ENCODE measurements at places on chromosomes 12 and 14.

GRCh38 chr14:22226381-22226780, 362.6 kb downstream of the DAD1 start:
- DNase-seq: no peak

GRCh38 chr12:52686756-52687487, 6.7 kb upstream of the KRT1 start:
- DNase-seq: no peak

GRCh38 chr12:2124466-2125023, 71.8 kb downstream of the CACNA1C start:
- no peak for DNase-seq

DNA sequence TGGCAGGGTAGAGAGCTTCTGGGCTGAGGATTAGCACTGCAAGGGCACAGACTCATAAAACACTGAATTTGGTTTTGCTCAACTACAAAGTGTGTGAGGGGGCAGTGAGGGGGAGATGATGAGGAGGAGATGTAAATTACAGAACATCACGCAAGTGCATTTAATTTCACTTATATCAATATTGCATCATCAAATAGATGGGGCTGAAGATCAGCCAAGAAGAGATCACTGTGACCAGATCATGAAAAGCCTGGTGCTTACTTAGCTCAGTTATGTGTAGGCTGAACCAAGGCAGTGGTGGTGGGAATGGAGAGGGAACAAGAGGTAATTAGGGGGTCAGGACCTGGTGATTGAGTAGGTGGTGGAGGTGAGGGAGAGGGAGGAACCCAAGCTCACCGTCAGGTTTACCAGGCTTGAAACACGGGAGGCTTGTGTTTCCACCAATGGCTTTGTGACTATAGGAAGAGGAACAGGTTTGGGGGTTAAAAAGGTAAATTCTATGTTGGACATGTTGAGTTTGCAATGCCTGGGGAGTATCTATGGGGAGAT, 11.3 kb downstream of the FOS start:
- no peak for DNase-seq

DNA sequence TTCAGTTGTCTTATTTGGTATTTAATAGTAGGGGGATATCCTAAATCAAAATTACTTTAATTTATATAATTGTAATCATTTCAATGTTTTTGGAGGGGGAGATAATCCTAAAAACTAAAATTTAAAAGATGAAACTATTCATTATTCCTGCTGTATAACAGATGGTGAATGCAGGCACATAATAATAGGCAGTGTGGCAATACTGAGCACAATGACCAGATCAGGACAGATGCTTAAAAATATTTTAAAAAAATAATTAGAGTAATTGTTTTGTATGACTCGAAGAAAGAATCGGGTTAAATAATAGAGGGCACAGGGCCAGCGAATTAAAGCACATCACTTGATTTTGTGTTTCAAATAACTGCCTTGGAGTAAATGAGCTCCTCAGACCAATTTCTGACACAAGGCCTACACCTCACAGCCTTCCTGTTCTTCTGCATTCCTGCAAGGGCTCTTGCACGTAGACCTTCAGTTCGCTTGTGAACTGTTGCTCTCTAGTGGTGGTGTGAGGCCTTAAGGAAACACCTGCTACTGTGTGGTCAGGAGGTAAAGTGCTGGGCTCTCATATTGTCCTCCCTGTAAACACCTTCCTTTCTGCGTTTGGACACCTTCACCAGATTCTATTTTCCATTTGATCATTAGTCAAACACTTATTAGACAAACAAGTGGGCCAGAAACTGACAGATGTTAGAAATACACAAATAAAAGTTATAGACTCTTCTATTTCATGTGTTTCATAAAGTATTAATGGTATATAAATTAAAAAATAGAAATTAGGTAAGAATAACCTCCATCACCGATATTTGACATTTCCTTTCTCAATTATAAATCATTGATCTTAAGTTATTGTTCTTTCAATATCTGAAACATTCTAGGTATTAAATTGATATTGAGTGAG, 29.3 kb upstream of the KLRF1 start:
- peak; percentile 91 for DNase-seq

GRCh38 chr14:97442363-97442762, 645.2 kb downstream of the VRK1 start:
- DNase-seq: peak; percentile 7

GRCh38 chr12:124786061-124786964, 77.4 kb downstream of the SCARB1 start:
- DNase-seq: no peak

- no peak for DNase-seq
Observed at GRCh38 chr12:5840944-5841343, 104.1 kb downstream of the ANO2 start.

- no peak for DNase-seq
Observed at GRCh38 chr12:109741286-109741969, 27.8 kb downstream of the FAM222A start.

DNA sequence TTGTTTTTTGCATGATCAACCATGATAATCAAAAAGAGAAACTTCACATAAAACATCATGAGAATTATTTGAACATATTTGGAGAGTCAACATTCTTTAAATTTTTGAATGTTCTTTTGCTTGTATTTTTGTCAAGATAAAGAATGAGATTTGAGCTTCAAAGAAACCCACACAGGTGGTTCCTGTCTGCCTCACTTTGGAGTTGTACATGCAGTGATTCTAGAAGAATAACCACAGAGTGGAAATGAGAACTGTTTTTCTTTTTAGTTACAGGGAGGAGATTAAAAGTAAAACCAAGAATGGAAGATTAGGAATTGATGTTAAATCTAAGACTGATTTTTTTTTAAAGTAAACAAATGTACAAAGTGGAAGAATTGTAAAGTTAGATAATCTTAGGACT, 2.3 kb upstream of the ZNF705A start:
- peak; percentile 65 for DNase-seq

DNA sequence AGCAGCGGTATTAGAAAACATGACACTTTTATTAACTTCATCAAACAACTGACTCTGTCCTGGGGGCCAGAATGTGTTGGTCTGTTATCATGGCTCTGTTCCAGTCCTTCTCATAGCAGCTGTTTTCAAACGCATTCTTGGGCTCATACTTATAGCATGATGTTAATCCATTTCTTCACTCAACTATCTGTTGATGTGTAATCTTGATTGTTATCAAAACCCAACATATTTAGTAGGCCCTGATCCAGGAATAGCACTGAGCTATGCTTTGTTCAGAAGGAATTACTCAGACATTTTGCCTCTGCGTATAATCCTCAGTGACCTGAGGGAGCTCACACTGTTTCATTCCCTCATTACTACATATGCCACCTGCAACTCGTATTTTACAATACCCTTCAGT, 315.9 kb downstream of the BMP4 start:
- DNase-seq: no peak

DNA sequence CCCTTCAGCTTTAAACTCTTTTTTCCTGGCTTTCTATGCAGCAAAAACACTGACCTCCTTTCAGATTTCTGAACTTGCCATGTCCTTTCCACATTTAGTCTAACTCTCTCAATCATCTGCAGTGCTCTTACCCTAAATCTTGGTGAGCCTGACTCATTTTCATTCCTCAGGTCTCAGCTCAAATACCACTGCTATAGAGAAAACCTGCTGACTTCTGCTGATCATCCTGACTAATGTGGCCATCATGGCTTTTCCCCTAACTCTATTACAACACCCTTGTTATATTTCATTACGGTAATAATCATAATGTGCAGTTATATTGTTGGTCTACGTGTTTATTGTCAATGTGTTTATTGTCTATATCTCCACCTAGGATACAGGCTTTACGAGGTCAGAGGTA, 207.3 kb upstream of the OR4E1 start:
- DNase-seq: no peak

DNA sequence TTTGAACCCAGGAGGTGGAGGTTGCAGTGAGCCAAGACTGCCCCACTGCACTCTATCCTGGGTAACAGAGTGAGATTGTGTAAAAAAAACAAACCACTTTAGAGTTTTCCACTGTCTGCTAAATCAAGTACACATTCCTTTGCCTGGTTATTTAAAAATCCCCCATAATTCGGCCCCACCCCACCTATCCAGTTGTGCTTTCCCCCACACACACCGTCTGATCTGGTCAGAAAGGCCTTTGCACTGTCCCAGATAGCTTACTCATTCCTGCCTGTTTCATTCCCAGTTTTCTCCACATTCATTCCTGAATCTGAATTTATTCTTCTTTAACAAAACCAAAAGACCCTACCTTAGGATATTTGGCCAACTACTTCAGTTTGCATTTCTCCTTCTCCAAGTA, 29.5 kb downstream of the NINJ2 start:
- no peak for DNase-seq

GRCh38 chr12:79964100-79964627, 29.3 kb upstream of the PPP1R12A start:
- no peak for DNase-seq

- no peak for DNase-seq
Observed at GRCh38 chr14:77302926-77303325, 17.8 kb downstream of the POMT2 start.

DNA sequence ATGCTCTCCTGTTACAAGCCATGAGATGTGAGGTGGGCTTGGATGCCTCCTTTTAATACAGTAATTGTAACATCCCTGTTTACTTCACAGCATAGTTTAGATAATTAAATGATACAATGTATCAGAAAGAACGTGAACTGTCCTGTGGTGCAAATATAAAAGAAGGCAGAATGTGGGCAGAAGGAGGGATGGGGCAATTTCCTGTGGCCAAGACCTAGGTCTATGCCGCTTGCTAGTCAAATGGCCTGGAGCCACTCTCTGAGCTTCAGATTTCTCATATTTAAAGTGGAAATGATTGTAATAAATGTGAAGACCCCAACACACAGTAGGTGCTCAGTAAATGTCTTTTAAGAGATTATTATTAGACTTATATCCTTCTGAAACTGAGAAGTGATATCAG, 24.0 kb upstream of the EVL start:
- no peak for DNase-seq

DNA sequence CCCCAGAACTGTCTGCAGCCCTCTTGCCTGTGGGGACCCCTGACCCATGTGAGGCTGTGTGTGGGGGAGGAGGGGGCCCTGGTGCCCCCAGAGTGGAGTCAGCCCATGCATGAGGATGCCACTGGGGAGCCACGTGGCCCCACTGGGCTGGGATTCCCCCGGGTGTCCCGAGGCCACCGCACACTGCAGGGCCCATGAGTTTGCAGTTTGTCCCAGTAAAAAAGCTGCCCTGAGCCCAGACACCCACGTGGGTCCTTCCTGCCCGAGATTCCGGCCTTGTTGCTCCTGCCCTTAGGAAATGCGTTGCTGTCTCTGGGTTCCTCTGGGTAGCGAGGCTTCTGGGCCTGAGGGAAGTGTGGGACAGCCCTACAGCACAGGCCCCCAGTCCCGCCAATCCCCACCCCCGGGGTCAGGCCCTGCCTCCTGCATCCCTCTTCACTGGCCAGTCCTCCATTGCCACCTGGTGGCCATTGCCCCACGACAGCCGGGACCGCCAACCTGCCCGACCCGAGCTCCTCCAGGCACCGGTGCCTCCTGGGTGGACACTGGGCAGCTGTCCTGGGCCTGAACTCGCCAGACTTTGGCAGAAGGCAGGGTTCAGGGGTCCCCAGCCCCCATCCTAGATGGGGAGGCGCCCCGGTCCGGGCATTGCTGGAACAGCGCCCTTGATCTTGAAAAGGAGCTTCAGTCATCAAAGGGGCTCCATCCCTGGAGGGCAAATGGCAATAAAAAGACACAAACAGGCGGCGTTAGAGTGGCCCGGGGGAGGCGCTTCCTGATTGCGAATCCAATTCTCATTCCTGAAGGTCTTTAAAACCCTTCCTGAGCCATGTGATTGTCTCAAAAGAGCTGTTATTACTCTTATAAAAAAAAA, 15.6 kb upstream of the C14orf180 start:
- DNase-seq: peak; percentile 11

DNA sequence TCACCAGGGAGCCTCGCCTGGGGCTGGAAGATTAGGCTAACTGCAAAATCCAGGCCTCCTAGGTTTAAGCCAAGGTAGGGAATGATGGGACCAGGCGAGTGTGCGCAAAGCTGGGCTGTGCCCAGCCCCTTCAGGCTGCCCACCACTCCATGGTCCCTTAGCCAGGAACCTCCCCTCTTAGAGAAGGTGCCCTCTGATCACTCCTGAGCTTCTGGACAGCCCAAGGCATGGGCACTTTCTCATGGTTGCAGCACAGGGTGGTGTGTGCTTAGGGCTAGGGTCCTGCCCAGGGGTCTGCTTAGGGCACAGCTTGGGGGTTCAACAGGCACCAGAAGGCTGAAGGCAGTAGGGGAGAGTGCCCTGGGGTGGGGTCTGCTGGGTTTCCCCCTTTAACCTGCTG, 69.0 kb downstream of the PRIMA1 start:
- no peak for DNase-seq

- DNase-seq: no peak
Observed at GRCh38 chr14:65179918-65180724, 77.8 kb upstream of the MAX start.

GRCh38 chr12:70661466-70662161, 24.4 kb upstream of the PTPRB start:
- DNase-seq: no peak

- no peak for DNase-seq
Observed at GRCh38 chr14:74577247-74577947, 34.6 kb downstream of the LTBP2 start.

DNA sequence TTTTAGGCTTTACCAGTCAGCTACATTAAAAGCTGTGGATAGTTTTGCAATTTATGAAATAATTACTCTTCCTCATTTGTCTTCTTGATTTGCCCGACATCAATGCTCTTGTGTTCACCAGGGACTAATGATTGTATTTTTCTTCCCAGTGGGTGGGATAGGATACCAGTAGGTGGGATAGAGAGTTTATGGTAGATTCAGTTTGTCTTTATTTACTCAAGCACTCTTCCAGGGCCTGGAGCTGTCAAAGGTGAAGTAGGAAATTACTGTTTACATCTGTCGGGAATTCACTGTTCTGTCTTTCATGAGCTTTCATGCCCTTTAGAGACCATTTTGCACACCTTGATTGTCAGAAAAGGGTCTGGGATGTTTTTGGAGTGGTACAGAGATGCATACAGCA, 36.6 kb downstream of the ETV6 start:
- no peak for DNase-seq

DNA sequence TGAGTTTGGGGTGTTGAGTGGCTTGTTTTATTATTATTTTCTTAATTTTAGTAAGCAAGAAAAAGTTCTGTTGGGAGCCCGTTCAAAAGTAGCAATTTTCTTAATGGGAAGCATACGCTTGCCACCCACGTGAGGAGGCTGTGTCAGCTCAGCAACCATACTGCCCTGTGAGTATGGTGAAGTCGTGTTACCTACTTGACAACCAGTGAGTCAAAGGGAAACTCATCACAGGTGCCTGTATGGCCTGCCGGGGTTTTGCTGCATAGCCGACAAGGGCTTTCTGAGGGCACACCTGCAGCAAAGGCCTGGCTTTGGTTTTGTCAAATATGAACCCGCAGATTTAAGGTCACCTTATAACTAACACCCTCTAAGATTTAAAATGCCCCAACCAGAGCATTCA, 31.1 kb downstream of the PITPNM2 start:
- no peak for DNase-seq

Data from Jurkat, Clone E6-1 (cell line).